Hepatocyte (in vitro differentiated cells): ENCODE measurements at places on chromosomes 6 and 20. TPM values are rescaled to one million over a fixed set of nuclear protein-coding genes. Genes with fewer than 3 reads are reported as not detected.
A peak's percentile ranks its signal among the peaks of the same experiment; 100 is the strongest.

- no peaks in the 10 kb centered on the region for H3K36me3 ChIP-seq
- H3K4me1 ChIP-seq, result no peaks in the 10 kb centered on the region
- no peak overlapping the region for H3K4me3 ChIP-seq
- no peak for DNase-seq
- no peak overlapping the region for H3K27ac ChIP-seq
Observed at GRCh38 chr6:133757335-133757734, 131.6 kb upstream of the TCF21 start.

- H3K27ac ChIP-seq, result no peak overlapping the region
- H3K36me3 ChIP-seq, result no peaks in the 10 kb centered on the region
- H3K27me3 ChIP-seq, result no peaks in the 10 kb centered on the region
- H3K4me3 ChIP-seq, result no peak overlapping the region
- no peaks in the 10 kb centered on the region for H3K4me1 ChIP-seq
- DNase-seq, result no peak
Observed at GRCh38 chr6:75863001-75863400, 114.0 kb downstream of the MYO6 start.

COL9A3 gene
- 22.6 and 23.9 TPM in 2 replicates for total RNA-seq

GRCh38 chr6:156651486-156651885, 125.7 kb upstream of the ARID1B start:
- peaks cover 4% of the 10 kb centered on the region for H3K4me1 ChIP-seq
- no peaks in the 10 kb centered on the region for H3K36me3 ChIP-seq
- no peak overlapping the region for H3K4me3 ChIP-seq
- no peak overlapping the region for H3K27ac ChIP-seq
- no peak for DNase-seq

WFDC2 gene
- total RNA-seq, result 12.6 and 16.7 TPM in 2 replicates

TTK gene
- 10.2 and 10.7 TPM in 2 replicates for total RNA-seq

- H3K4me3 ChIP-seq, result no peak overlapping the region
- DNase-seq, result no peak
- no peak overlapping the region for H3K27ac ChIP-seq
- H3K36me3 ChIP-seq, result no peaks in the 10 kb centered on the region
Observed at GRCh38 chr6:55676736-55677135, 97.7 kb upstream of the HMGCLL1 start.

GRCh38 chr6:30730601-30731435, 10.7 kb downstream of the TUBB start:
- H3K27me3 ChIP-seq, result no peaks in the 10 kb centered on the region
- H3K36me3 ChIP-seq, result no peaks in the 10 kb centered on the region
- no peak overlapping the region for H3K27ac ChIP-seq
- no peaks in the 10 kb centered on the region for H3K4me1 ChIP-seq

SLC22A1 gene
- 6.1 and 6.7 TPM in 2 replicates for total RNA-seq

DNA sequence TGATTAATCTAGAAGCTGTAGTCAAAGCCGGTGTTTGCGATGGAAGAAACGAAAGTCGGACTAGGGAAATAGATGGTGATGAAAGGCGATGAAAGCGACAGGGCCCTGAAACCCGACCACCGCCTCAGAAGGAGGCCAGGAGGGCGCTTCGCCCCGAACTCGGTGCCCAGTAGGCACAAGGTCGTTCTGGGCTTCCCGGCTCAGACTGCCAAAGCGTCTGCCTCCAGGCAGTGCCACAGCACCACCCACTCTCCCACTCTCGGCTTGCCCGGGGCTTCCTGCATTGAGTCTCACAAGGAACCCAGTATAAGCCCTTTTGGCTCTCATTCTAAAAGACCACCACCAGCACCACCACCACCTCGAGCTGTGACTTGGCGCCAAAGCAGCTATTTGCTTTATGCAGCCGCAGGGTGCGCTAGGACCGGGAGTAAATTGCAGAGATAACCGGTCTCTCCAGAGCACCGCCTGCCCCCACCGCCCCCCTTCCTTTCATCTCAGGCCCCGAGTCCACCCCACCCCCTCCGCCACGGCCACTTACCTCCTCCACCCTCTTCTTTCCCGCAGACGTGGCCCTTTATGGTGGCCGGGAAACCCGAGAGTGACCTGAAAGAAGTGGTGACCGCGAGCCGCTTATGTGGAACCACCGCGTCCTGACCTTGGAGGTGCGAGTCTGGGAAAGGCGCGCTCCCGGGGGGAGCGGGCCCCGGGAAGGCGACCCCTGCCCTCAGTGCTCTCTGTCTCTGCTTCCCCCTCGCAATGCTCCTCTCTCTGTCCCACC, 2.4 kb downstream of the TCF21 start:
- peak; percentile 39 for DNase-seq
- peak overlapping the region; percentile 32 for H3K4me3 ChIP-seq
- peak overlapping the region; percentile 76 for H3K27ac ChIP-seq

MDFI gene
- 106 and 115 TPM in 2 replicates for total RNA-seq

- H3K4me1 ChIP-seq, result no peaks in the 10 kb centered on the region
- H3K27me3 ChIP-seq, result no peaks in the 10 kb centered on the region
- DNase-seq, result no peak
Observed at GRCh38 chr6:54291738-54292137, 16.5 kb upstream of the TINAG start.

DNA sequence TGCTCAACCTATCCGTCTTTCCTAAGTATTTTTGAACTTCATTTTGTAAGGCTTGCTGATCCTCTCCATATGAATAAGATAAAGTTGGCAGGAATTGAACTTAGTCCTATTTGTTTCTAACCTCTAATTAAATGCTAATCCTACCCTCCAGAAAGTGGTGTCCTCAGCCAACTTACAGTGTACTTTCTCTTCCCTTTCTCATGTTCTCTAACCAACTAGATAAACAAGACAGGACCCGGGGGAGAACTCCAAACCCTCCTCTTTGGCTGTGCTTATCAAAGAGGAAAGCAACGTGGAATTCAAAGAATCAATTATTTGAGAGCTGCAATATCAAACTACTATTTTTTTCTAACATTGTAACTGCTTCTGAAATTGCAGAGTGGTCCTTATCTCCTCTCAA, 56.5 kb upstream of the NRSN1 start:
- H3K27ac ChIP-seq, result no peak overlapping the region
- no peaks in the 10 kb centered on the region for H3K27me3 ChIP-seq
- DNase-seq, result no peak

DNA sequence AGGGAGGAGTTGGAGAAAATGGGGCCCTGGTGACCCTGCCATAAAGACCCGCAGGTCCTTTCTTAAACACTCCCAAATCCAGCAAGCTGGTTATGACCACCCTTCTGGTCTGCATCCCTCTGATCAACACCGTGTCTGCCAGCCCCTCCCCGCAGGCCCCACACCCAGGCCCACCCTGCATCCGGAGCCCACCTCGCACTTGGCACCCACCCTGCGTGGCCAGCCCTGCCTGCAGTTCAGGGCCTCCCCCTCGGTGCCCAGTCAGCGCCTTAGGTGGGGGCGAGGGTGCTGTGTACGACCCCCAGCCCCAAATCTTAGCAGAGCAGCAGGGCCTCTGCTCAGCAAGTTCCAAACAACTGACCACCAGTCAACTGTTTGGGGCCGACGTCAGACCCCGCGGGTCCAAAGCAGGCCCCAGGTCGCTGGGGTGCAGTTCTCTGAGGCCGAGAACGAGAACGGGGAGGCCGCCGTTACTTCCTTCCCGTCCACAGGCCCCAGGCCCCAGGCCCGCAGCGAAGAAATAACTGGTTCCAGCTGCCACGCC, 1.2 kb downstream of the ACSS1 start:
- peaks cover 3% of the 10 kb centered on the region for H3K27me3 ChIP-seq
- DNase-seq, result no peak
- H3K4me3 ChIP-seq, result peak overlapping the region; percentile 91
- H3K36me3 ChIP-seq, result no peaks in the 10 kb centered on the region
- peak overlapping the region; percentile 94 for H3K27ac ChIP-seq
- H3K4me1 ChIP-seq, result peaks cover 63% of the 10 kb centered on the region

NKAPL gene
- total RNA-seq, result 0.17 TPM in 1 of 2 replicates, not detected in the other

DNA sequence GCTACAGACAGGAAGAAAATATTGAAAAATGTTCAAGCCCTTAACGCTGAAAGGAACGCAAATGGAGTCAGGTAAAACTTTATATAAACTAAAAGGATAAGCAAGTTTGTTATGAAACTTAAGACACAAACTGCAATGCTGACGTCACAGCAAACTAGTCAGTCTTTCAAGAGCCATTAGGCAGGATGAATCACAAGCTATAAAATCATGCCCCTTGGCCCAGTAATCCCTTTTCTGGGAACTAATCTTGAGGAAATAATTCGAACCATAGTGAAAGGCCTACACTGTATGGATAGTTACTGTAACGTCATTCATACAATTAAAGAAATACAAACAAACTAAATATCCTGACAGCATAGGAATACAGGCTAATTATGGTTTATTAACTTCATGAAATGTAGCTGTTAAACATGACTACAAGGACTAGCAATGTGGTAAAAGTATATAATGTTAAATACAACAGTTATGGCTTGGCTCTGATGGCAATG, 42.7 kb upstream of the HINT3 start:
- H3K4me3 ChIP-seq, result no peak overlapping the region
- H3K4me1 ChIP-seq, result peaks cover 18% of the 10 kb centered on the region

- H3K27ac ChIP-seq, result no peak overlapping the region
- DNase-seq, result no peak
- H3K4me3 ChIP-seq, result no peak overlapping the region
- H3K27me3 ChIP-seq, result no peaks in the 10 kb centered on the region
- H3K36me3 ChIP-seq, result no peaks in the 10 kb centered on the region
- H3K4me1 ChIP-seq, result peaks cover 8% of the 10 kb centered on the region
Observed at GRCh38 chr6:111982681-111983080, 71.2 kb upstream of the CCN6 start.

CLDN20 gene
- not detected in 2 replicates for total RNA-seq

GRCh38 chr20:56788041-56788670, 159.1 kb downstream of the TFAP2C start:
- H3K4me3 ChIP-seq, result no peak overlapping the region
- peak overlapping the region; percentile 42 for H3K27ac ChIP-seq
- H3K4me1 ChIP-seq, result peaks cover 5% of the 10 kb centered on the region
- peak; percentile 67 for DNase-seq
- H3K36me3 ChIP-seq, result no peaks in the 10 kb centered on the region

MATN4 gene
- total RNA-seq, result 0.57 TPM in 1 of 2 replicates, not detected in the other

DNA sequence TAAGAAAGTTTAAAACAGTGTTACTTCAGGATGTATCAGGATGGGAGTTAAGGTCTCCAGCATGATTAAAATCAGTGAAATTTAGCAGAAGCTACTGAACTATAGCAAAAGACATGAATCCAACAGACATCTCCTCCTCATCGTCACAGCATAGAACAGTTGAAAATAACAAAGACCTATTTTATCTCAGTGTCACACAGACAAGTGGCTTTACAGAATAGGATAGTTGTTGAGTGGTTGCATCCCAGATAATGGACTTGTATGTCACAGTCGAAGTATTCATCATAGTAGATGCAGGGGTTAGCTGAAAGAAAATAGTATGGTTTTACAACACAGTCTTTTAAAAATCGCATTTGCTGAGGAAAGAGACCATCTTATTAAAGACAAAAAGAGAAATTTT, 31.2 kb downstream of the CRISP1 start:
- no peak overlapping the region for H3K4me3 ChIP-seq
- no peaks in the 10 kb centered on the region for H3K4me1 ChIP-seq
- H3K27ac ChIP-seq, result no peak overlapping the region
- no peaks in the 10 kb centered on the region for H3K27me3 ChIP-seq
- DNase-seq, result no peak

PLCB1 gene
- total RNA-seq, result 12.4 and 20.5 TPM in 2 replicates

PPP1R3G gene
- total RNA-seq, result 0.47 and 0.48 TPM in 2 replicates

DNA sequence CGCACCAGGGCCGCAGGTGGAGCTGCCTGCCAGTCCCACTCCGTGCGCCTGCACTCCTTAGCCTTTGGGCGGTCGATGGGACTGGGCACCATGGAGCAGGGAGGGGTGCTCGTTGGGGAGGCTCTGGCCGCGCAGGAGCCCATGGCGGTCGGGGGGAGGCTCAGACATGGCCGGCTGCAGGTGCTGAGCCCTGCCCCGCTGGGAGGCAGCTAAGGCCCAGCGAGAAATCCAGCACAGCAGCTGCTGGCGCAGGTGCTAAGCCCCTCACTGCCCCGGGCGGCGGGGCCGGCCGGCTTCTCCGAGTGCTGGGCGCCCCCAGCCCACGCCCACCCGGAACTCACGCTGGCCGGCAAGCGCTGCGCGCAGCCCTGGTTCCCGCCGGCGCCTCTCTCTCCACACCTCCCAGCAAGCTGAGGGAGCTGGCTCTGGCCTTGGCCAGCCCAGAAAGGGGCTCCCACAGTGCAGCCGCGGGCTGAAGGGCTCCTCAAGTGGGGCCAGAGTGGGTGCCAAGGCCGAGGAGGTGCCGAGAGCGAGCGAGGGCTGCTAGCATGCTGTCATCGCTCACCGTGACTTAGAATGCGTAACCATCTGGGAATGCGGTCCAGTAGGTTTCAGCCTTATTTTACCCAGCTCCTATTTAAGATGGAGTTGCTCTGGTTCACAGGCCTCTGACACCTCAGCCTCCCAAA, 77.3 kb downstream of the C6orf52 start:
- H3K27me3 ChIP-seq, result no peaks in the 10 kb centered on the region
- no peak overlapping the region for H3K4me3 ChIP-seq
- H3K4me1 ChIP-seq, result peaks cover 8% of the 10 kb centered on the region
- no peaks in the 10 kb centered on the region for H3K36me3 ChIP-seq
- H3K27ac ChIP-seq, result no peak overlapping the region
